ENCODE measurements at places on chromosomes 13 and 19. TPM values are rescaled to one million over a fixed set of nuclear protein-coding genes. Genes with fewer than 3 reads are reported as not detected.

The ZNF181 gene
- 18.6 TPM for total RNA-seq

The S1PR2 gene
- 7.4 TPM for total RNA-seq

The CDK8 gene
- total RNA-seq: 72.8 TPM

The F7 gene
- total RNA-seq: not detected

The DCT gene
- total RNA-seq: not detected

The ELSPBP1 gene
- not detected for total RNA-seq

The TLE6 gene
- total RNA-seq: 2.6 TPM
